ENCODE measurements at places on chromosomes 4 and X.

- DNase-seq = no peak
Observed at GRCh38 chr4:105060628-105061027, 86.0 kb upstream of the TET2 start.

DNA sequence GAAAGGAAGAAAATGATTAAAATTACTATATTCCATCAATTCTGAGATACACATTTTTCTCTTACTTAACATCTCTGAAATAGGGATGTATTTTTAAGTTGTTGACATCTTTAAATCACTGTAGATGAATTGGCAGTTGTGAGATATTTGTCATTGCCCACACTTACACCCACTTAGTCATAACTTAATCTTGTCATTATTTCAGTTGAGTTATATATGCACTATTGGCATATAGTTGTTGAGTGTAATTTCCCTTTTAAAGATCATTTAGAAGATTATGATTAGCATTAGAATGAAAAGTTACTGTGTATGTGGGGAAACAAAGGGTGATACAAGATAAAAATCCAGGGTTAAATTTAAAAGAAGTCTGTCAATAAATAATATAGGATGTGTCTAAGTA, 2.2 kb downstream of the AIMP1 start:
- DNase-seq = no peak

DNA sequence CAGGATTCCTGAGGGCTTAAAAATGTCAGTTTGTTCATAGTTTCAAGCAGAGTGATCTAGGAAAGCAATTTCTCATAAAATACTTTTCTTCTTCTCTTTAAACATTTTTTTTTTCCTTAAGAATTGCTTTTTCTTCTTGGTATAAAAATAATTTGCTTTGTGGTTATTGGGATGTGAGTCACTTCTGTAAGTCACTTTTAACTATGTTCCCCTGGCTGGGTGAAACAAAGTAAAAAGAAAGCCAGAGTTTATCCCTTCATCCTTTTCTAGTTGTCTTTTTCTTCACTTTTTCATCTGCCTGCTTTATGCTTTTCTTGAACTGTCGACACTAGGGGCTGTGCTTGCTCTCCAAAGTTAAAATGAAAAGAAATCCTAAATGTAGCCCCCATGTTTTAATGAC, 33.5 kb downstream of the ARSJ start:
- DNase-seq = peak; percentile 81

DNA sequence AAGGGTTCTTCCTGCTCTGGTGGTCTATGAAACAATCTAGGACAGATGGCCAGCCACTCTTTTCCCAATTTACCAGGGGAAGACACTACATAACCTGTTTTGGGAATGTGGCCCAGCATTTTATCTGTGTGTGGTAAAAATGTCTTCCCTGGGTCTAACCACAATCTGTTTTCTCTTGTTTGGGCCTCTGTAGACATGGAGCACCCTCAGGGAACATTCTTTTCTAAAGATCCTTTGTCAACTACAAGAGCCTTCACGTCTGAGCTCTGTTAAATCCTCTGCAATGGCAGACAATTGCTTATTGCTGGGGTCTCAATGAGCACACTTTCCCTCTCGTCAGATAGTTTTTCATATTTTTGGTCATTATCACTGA, 35.5 kb downstream of the PLAC1 start:
- DNase-seq = peak; percentile 76

GRCh38 chr4:99156992-99157391, 12.9 kb upstream of the ADH4 start:
- no peak for DNase-seq

- no peak for DNase-seq
Observed at GRCh38 chr4:81227968-81228367, 12.9 kb upstream of the PRKG2 start.

- DNase-seq = no peak
Observed at GRCh38 chr4:31283679-31284078, 563.5 kb downstream of the PCDH7 start.

DNA sequence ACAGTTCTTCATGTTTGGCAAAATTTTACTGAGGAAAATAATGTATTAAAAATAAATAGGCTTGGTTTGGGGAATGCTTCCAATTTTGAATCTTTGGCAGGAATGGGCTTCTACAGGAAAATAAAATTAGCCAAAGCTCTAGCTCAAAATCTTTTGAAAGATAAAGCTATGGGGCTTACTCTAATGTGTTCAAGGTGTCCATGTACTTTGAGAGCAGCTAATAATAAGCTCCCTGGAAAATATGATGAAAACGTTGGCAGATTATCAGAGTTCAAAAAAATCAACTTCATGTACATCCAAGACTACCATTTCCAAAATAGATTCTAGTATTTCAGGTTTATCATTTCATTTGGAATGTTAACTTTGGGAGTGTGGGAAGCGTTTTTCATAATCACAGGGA, 158.4 kb downstream of the EMCN start:
- no peak for DNase-seq

- peak; percentile 84 for DNase-seq
Observed at GRCh38 chr4:146051728-146052391, 113.2 kb upstream of the ZNF827 start.

GRCh38 chrX:53442322-53442631, 8.1 kb upstream of the HSD17B10 start:
- DNase-seq = no peak

DNA sequence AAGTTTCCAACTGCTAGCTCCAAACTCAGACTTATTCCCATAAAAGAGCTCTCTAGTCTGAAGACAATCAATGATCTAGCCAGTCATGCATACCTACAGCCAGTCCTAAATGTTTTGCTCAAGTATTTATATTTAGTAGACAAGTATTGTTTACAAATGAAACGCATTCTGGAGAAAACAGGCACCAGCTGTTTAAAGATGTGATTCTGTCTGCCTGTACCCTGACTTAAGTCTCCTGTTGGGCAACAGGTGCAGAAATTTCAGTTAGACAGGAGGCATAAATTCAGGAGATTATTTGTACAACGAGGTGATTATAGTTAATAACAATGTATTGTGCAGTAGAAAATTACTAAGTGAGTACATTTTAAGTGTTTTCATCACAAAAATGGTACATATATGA, 28.9 kb downstream of the LNX1 start:
- DNase-seq = no peak

GRCh38 chr4:176230836-176231235, 35.5 kb upstream of the SPATA4 start:
- peak; percentile 21 for DNase-seq

GRCh38 chr4:174650711-174651355, 128.5 kb upstream of the HPGD start:
- DNase-seq = no peak

DNA sequence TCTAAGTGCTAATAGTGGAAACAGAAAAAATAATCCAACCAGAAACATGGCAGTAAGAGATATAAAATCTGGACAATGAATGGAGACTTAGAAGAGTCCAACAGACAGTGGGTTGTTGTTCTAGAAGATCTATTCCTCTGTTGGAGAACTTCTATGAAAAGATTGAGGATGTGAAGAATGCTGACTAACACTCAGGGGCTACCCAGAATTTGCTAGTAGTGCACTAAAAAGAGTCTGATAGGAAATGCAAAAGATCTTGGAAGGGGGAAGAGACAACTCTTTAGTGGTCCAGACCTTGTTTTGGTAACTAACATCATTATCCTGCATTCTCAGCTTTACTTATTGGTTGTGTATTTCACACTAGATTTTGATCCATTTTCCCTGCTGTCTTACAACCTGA, 77.9 kb downstream of the SMARCA1 start:
- no peak for DNase-seq

DNA sequence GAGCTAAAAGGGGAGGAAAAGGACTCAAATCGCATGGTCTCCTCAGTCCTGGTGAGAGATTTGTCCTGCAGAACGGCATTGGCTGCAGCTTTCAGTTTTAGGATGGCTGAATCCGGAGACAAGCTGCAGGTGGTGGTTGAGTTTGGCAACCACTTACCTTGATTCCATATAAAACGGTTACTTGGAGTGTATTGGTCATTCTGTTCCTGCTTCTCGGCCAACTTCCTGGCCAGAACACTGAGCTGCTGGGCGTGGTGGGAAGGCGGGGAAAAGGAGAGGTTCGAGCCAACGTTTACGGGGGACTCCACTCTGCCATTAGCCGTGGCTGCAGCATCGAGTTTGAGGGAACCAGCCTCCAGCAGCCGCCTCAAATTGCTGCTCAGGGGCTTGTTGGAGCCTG, 36.1 kb downstream of the ZNF827 start:
- no peak for DNase-seq

GRCh38 chr4:47936336-47936735, 22.0 kb upstream of the NFXL1 start:
- DNase-seq = no peak

All from EH (cell line).